ENCODE measurements at places on chromosomes 5 and 9.

DNA sequence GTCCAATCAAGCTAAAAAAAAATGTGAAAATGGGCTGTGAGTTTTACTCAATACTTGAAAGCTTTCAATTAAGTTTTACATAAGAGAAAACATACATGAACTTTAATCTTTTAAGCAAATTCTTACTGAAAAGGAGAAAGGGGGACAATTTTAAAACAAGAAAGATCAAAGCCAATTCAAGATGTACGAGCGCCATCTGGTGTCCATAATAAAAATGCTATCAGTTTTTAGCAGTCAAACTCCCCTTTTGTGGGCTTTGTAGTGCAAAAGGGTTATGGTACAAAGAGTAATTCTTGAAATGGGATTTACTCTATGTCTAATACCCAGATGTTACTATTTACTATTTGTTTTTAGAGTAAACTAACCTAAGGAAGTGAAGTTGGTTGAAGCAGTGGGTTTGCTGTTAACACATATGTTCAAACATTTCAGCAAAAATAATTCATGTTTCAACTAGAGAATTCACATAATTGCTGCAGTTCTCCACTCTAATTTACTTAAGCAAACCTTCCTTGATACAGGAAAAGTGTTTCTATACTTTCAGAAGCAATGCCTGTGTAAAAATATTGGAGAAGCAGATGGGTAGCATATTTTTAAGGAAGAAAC lies 228.2 kb upstream of the TYRP1 start:
- no peak for DNase-seq

DNA sequence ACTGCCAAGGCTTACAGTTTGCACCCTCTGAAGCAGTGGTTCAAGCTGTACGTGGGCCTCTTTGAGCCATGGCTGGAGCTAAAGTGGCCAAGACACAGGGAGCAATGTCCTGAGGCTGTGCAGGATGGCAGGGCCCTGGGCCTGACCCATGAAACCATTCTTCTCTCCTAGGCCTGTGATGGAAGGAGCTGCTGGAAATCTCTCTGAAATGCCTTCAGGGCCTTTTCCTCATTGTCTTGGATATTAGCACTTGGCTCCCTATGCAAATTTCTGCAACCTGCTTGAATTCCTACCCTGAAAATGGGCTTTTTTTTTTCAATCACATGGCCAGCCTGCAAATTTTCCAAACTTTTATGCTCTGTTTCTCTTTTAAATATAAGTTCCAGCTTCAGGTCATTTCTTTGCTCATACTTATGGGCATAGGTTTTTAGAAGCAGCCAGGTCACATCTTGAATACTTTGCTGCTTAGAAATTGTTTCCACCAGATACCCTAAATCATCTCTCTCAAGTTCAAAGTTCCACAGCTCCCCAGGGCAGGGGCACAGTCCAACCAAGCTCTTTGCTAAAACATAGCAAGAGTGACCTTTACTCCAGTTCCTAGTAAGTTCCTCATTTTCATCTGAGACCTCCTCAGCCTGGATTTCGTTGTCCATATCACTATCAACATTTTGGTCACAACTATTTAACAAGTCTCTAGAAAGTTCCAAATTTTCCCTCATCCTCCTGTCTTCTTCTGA lies 138.3 kb downstream of the OSTF1 start:
- DNase-seq = no peak

DNA sequence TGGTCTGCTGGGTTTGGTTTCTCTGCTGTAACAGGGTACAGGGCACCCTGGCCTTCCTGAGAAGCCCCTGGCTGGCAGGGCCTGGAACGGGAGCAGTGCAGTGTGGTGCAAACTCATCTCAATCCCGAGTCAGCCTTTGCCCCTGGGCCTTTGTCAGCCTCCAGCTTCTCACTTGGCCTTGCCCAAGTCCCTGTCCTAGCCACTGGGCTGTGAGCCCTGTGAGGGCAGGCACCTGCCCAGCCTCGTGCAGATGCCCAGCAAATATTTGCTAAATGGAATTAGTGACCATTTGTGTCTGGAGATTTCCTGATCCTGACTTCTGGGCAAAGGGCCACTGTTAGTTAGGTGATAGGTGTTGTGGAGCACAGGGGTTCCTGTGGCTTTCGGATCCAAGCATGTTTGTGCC lies 13.0 kb downstream of the RGS3 start:
- DNase-seq = no peak

GRCh38 chr5:132641241-132641723 lies 16.7 kb upstream of the IL13 start:
- DNase-seq = no peak

DNA sequence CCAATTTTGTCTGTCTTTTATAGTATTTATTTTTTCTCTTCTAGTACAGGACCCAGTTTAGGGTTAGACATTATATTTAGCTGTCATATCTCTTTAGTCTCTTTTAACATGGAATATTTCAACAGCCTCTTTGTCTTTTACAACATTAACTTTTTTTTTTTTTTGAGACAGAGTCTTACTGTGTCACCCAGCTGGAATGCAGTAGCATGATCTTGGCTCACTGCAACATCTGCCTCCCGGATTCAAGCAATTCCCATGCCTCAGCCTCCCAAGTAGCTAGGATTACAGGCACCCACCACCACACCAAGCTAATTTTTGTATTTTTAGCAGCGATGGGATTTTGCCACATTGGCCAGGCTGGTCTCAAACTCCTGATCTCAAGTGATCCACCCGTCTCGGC lies 90.1 kb downstream of the ADAMTS6 start:
- DNase-seq = no peak

GRCh38 chr5:92248518-92248917 lies 865.4 kb upstream of the ARRDC3 start:
- DNase-seq = no peak

DNA sequence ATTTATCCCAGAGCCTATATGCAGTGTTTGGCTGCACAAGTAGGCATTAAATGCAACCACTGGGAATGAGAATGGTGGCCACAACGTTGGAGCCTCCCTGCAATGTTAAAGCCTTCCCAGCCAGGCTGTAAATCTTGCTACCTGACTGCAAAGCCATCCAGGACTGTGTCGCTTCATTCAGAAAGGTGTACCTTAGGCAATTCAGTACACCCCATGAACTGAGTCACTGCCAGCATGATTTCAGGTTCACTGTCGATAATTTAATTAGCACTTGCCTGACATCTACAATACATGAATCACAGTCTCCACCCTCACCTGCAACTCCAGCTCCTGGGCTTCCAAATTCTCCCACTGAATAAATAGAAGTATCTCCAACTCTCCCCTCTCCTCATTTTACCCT lies 108.4 kb downstream of the SLIT3 start:
- DNase-seq = no peak

DNA sequence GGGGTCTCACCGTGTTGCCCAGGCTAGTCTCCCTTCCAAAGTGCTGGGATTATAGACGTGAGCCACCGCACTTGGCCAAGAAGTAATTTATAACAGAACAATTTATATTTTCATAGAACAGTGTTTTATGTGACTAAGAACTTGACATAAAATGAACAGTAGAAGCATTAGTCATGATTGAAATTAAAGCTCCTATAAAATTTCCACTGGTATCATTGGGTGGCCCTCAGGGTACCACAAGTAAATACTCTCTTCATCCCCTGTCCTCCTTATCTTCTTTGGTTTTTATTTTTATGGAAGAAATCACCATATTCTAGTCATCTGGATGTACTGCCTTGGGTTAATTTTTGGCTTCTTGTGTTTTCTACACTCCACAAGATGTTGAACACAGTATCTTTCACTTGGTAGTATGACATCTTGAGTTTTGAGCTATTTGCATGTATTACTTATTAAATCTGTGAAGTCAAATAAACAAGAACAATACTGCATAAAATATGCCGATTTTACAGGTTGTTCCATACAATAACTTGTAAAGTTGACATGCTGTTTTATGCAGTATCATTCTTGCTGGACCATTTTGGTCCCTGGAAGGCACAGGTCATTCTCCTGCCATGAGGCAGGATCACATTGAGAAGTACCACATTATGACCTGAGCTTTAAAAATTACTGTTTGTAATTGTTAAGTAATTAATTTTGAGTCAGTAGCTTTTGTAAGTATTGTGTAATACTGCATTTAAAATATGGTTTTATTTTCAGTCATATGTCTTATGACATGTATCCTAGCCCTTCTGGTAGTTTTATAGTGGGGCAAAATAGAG lies 24.4 kb downstream of the LMNB1 start:
- DNase-seq = no peak

DNA sequence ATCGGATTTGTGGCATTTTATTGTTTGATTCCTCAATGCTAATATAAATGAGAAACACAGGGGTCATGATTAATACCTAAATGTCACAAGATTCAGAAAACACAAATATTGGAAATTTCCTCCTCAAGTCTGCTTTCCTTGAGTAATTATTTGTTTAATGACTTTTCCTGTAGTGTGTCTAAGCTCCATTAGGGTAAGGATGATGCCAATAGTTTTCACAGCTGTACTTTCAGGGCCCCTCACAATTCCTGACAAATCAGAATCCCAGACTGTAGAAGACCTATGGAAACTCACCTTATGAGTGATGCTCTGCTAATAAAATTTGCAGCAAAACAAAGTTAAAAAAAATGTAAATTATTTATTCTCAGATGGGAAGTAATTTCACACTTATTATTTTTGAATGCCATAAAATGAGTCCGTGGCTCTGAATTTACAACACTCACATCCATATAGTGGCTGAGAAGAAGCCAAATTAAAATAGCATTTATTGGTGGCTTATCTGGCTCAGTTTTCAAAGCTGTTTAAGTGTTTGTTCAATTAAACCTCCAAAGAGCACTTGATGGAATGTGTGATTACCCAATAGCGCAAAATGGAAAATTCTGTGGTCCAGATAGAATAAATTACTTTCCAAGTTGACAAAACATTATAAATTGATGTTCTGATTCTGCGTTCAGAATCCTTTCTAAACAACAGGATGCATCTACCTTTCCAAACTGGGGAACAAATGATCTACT lies 1.6 kb upstream of the SPINK14 start:
- no peak for DNase-seq

DNA sequence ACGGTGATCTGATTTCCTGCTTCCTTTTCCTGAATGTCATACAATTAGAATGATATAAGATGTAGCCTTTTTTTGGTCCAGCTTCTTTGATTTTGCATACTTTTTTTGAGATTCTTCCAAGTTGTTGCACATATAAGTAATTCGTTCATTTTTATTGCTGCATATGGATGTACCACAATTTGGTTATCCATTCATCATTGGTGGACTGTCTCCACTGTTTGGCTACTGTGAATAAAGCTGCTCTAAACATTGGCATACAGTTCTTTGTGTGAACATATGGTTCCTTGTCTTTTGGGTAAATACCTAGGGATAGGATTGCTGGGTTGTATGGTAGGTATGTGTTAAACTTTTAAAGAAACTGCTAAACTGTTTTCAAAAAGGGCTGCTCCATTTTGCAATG lies 52.6 kb downstream of the OR1J1 start:
- DNase-seq = no peak

GRCh38 chr5:32299059-32299677 lies 13.6 kb downstream of the MTMR12 start:
- DNase-seq = no peak

- DNase-seq = no peak
Measured at GRCh38 chr9:102405218-102405867, 589.8 kb upstream of the CYLC2 start.

DNA sequence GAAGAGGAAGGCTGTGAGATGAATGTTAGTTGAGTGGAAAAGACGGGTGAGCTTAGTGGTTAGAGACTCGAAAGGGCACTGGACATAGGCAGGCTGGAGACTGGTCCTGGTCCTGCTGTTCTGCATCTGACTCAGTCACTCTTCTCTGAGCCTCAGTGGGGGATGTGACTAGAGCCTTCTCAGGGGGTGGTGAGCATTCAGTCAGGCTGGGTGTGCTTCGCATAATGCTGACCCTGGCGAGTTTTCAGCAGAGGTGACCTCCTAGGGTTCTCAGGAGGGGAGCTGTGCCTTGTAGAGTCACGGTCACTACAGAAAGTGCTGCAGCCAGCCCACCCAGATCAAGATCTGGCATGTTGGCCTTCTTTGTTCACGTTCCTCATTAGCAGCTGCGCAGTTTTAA lies 44.3 kb downstream of the PRRC2B start:
- no peak for DNase-seq

- DNase-seq = no peak
Measured at GRCh38 chr5:159218595-159219023, 9.3 kb upstream of the RNF145 start.
